Activated naive CD8-positive, alpha-beta T cell treated with anti-CD3 and anti-CD28 coated beads for 36 hours (primary cell): ENCODE measurements at places on chromosomes 12 and 14. TPM values are rescaled to one million over a fixed set of nuclear protein-coding genes. Genes with fewer than 3 reads are reported as not detected.

MAP3K9 gene
- 5.9 TPM for total RNA-seq

RIMKLB gene
- 7.1 TPM for total RNA-seq

ANHX gene
- total RNA-seq: not detected

RNASE1 gene
- total RNA-seq: not detected

BEST3 gene
- total RNA-seq: not detected

HOXC11 gene
- not detected for total RNA-seq

DNA sequence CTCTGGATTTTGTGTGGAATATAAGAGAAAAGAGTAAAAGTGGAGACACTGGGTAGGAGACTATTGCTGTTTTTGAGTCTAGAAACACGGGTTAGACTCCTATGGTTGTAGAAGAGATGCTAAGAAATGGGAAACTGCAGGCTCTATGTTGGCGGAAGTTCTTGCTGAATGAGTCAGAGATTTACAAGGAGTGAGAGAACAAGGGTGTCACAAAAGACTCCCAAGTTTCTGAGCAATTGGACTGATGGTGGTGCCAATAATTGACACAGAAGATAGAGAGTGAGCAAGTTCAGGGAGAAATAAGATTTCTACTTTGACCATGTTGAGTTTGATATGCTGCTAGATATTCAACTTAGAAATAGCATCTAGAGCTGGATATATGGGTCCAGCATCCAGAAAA is 2.6 kb upstream of the PRKD1 start:
- H3K36me3 ChIP-seq: peaks cover 3% of the 10 kb centered on the region
- no peak overlapping the region for H3K4me3 ChIP-seq
- peaks cover 41% of the 10 kb centered on the region for H3K27me3 ChIP-seq
- H3K4me1 ChIP-seq: peaks cover 7% of the 10 kb centered on the region

DNA sequence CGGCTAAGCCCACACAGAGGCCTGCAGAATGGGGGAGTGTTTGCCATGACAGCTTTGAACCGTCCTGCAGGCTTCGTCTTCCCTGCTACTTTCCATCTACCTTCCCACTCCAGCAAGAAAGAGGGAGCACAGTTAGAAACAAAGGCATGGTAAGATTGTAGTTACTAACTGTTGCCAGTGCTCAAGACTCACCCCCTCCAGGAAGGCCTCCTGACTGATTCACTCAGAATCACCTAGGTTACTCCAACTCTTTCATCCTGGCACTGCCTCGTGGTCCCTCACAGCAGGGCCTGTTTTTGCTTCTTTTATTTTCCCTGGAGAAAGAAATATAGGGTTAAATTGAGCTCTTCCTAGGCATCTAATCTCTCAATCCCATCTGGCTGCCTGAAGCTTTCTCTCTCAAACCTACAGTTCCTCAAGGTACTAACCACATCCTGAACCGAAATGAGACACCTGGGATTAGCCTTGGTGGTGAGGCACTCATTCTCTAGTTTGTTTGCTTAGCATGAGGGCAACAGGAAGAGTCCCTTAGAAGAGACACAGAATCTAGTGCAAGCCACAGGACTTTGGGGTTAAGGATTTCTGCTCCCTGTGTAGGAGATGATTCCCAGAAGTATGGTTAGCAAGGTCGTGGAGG is 7.8 kb downstream of the GALNT6 start:
- H3K4me1 ChIP-seq: peaks cover 44% of the 10 kb centered on the region
- no peak overlapping the region for H3K4me3 ChIP-seq
- H3K27me3 ChIP-seq: no peaks in the 10 kb centered on the region
- no peak for DNase-seq

DNA sequence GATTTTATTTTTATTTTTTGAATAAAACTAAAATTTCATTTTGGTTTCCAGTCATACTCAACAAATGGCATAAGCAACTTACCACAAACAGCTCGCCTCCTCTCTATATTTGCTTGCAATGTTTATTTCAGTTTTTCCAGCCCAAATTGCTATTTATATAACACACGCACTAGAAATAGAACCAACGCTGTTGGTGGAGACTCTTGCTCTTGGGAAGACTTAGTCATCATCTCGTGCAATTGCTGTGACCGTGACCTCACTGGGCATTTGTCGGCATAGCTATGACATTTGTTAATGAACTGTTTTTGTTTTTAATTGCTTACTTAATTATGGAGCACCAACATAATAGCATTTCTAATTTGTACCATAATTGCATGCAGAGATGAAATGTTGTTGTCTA is 153.1 kb upstream of the OTX2 start:
- H3K4me3 ChIP-seq: no peak overlapping the region
- DNase-seq: no peak
- no peaks in the 10 kb centered on the region for H3K36me3 ChIP-seq

- no peaks in the 10 kb centered on the region for H3K4me1 ChIP-seq
- peaks cover 7% of the 10 kb centered on the region for H3K27me3 ChIP-seq
- H3K4me3 ChIP-seq: no peak overlapping the region
- H3K36me3 ChIP-seq: no peaks in the 10 kb centered on the region
- DNase-seq: no peak
These were observed 36.4 kb downstream of the FZD10 start for GRCh38 chr12:130198663-130199060.

GRCh38 chr14:104432611-104433231 is 146.8 kb upstream of the C14orf180 start:
- no peaks in the 10 kb centered on the region for H3K36me3 ChIP-seq
- H3K27me3 ChIP-seq: no peaks in the 10 kb centered on the region
- no peak for DNase-seq
- peaks cover 4% of the 10 kb centered on the region for H3K4me1 ChIP-seq

GRCh38 chr12:51521554-51522276 is 69.3 kb upstream of the SCN8A start:
- H3K27ac ChIP-seq: no peak overlapping the region
- DNase-seq: no peak
- no peaks in the 10 kb centered on the region for H3K4me1 ChIP-seq
- H3K36me3 ChIP-seq: no peaks in the 10 kb centered on the region

GRCh38 chr12:64103825-64104740 is 118.0 kb downstream of the KICS2 start:
- no peak overlapping the region for H3K4me3 ChIP-seq
- H3K27me3 ChIP-seq: peaks cover 14% of the 10 kb centered on the region
- H3K27ac ChIP-seq: no peak overlapping the region

DNA sequence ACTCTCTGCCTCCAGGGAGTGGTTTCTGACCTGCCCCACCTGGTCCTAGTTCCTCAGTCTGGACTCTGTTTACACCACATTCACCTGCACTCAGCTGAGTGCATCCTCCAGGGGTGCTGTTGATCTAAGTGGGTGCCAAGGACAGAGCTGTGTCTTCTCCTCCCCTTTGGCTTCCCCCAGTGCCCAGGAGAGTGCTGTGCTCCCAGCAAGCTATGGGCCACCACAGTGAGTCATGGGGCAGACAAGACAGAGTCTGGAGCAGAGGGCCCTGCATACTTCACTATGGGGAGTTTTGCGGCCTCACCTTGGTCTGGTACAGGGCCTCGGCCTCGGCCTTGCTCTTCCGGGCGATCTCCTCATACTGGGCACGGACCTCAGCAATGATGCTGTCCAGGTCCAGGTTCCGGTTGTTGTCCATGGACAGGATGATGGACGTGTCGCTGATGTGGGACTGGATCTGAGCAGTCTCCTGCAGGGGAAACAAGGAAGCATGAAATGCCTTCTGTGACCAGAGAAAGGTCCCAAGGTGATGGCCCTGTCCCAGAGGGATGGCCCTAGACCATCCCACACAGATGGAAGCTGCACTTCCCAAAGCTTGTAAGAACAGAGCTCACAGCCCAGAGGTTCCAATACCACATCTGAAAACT is 4.9 kb downstream of the KRT73 start:
- H3K27me3 ChIP-seq: no peaks in the 10 kb centered on the region
- H3K4me3 ChIP-seq: no peak overlapping the region
- H3K4me1 ChIP-seq: peaks cover 82% of the 10 kb centered on the region
- H3K36me3 ChIP-seq: peaks cover 2% of the 10 kb centered on the region
- H3K27ac ChIP-seq: no peak overlapping the region
- no peak for DNase-seq

DNA sequence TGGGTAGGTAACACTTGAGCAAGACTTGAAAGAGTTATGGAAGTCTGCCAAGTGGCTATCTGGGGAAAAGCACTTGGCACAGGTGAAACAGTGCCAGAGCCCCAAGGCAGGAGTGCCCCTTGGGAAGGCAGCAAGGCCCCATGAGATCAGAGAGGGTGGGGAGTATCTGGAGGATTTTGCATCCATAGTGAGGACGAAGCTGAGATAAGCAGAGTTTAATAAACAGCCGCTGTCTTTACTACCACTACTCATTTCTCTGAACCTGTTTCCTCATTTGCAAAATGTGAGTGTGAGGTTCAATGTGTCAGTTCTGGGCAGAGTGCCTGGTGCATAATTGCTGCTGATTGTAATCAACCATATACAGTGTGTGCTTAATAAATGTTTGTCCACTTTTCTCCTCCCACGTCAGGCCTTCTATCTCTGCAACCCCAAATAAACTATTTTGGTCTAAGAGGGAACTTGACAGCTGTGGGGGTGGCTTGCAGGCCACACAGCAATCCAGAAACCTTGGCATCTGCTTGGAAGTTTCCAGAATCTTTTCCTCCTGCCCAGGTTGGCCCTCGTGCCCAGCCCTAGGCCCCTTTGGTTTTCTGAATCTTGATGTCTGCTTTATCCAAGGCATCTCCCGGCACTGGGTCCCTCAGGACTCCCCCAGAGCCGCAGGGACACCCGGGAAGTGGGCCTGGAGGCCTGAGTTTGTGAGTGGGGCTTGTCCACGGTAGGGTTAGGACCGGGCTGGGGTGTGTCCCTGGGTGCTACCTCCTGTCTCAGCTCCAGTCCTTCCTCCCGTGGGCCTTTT is 4.5 kb downstream of the ABCB9 start:
- H3K27ac ChIP-seq: no peak overlapping the region
- H3K4me1 ChIP-seq: peaks cover 3% of the 10 kb centered on the region
- no peak for DNase-seq

- H3K27ac ChIP-seq: no peak overlapping the region
- H3K4me1 ChIP-seq: peaks cover 34% of the 10 kb centered on the region
- no peak for DNase-seq
These were observed 24.8 kb upstream of the AKAP5 start for GRCh38 chr14:64440494-64440893.

DNA sequence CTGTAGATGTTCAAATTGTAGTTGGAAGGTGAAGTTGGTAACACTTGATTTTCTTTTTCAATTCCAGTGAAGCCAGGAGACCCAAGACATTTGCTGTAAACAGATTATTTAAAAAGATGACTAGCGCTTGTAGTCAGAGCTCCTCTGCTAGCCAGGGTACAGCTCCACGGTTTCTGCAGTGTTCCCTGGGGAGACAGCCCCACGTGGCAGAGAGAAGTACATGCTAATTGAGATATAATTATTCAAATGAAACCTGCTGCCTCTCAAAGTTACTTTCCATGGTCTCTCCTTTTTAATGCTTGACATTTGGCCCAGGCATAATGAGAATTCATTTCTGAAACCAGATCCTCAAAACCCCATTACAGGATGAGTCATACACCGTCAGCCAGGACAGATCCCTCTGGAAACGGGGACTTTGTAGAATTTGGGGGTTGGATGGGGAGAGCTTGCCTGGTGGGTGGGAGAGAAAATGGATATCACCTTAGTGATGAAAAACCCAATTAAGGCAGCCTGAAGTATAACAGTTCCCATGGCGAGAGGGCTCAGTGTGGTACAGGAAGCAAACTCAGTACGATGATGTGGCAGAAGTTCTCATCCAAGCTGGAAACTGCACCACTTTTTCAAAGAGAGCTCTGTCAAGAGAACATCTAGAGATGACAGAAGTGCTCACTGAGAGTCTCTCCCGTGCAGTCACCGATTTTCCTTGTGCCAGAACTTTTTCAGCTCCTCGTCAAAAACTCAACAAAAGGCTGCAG is 637.7 kb upstream of the TMEM132C start:
- no peaks in the 10 kb centered on the region for H3K27me3 ChIP-seq
- no peaks in the 10 kb centered on the region for H3K36me3 ChIP-seq
- H3K27ac ChIP-seq: no peak overlapping the region
- no peak for DNase-seq

DNA sequence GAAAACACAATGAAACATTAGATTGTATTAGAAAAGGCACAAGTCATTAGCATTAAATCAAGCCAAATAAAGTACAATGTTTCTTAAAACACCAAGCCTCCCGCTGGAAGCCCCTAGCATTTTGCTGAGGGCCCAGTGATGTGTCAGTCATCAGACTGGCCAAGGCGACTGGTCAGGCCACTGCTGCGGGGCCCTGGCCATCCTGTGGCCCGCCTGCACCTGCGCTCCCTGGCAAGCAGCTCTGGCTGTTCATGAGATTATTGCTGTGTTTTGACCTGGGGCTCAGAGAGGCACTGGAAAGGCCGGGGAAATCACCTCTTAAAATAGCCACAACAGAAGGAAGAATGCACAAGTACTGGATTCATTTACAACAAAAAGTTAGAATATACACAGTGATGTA is 24.2 kb upstream of the AMN start:
- no peak for DNase-seq
- H3K27me3 ChIP-seq: no peaks in the 10 kb centered on the region
- no peak overlapping the region for H3K4me3 ChIP-seq
- peaks cover 15% of the 10 kb centered on the region for H3K36me3 ChIP-seq

GRCh38 chr14:38278035-38278434 is 22.1 kb upstream of the CLEC14A start:
- peaks cover 23% of the 10 kb centered on the region for H3K27me3 ChIP-seq
- no peak overlapping the region for H3K27ac ChIP-seq
- no peaks in the 10 kb centered on the region for H3K36me3 ChIP-seq
- no peak for DNase-seq

GRCh38 chr12:90631591-90632212 is 323.3 kb downstream of the CCER1 start:
- no peaks in the 10 kb centered on the region for H3K27me3 ChIP-seq
- no peaks in the 10 kb centered on the region for H3K36me3 ChIP-seq
- H3K4me3 ChIP-seq: no peak overlapping the region
- H3K27ac ChIP-seq: no peak overlapping the region
- no peak for DNase-seq

DNA sequence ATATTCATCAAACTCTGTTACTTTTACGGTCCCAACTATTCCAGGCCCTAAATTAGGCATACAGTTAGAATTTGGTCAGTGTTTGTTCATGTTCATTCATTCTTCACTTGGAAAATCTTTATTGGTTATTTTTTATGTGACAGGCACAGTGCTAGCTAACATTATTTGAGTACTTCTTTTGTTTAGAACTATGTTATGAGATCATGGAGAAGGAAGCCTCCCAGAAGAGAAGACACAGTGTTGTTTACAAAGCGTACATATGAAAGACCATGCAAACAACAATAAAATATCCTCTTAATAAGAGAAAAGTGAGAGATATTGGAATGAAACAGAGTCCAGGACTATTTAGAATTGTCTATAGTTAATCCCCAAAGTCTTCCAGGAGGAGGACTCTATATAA is 399.2 kb downstream of the LRIG3 start:
- H3K27ac ChIP-seq: no peak overlapping the region
- no peak for DNase-seq
- no peak overlapping the region for H3K4me3 ChIP-seq
- H3K4me1 ChIP-seq: no peaks in the 10 kb centered on the region
- no peaks in the 10 kb centered on the region for H3K36me3 ChIP-seq

DNA sequence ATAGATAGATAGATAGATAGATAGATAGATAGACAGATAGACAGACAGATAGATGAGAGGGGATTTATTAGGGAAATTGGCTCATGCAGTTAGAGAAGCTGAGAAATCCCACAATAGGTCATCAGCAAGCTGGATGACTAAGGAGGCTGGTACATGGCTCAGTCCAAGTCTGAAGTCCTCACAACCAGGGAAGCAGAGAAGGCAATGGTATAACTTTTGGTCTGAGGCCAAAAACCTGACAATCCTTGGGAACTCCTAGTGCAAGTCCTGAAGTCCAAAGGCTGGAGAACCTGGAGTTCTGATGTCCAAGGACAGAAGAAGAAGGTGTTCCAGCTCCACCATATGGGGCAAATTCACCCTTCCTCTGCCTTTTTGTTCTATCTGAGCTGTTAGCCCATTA is 517.6 kb upstream of the ATP2B1 start:
- DNase-seq: no peak
- H3K4me3 ChIP-seq: no peak overlapping the region
- no peak overlapping the region for H3K27ac ChIP-seq
- no peaks in the 10 kb centered on the region for H3K4me1 ChIP-seq
- no peaks in the 10 kb centered on the region for H3K36me3 ChIP-seq
